ENCODE measurements at places on chromosomes 4 and X. TPM values are rescaled to one million over a fixed set of nuclear protein-coding genes. Genes with fewer than 3 reads are reported as not detected.

RNF150 gene
- total RNA-seq: not detected

FAM193A gene
- total RNA-seq: 22.2 TPM

MAGEA11 gene
- not detected for total RNA-seq

PABPC5 gene
- not detected for total RNA-seq

PFKFB1 gene
- 0.67 TPM for total RNA-seq

RAB9B gene
- total RNA-seq: 0.80 TPM
